ENCODE measurements at places on chromosomes 6 and 20.

DNA sequence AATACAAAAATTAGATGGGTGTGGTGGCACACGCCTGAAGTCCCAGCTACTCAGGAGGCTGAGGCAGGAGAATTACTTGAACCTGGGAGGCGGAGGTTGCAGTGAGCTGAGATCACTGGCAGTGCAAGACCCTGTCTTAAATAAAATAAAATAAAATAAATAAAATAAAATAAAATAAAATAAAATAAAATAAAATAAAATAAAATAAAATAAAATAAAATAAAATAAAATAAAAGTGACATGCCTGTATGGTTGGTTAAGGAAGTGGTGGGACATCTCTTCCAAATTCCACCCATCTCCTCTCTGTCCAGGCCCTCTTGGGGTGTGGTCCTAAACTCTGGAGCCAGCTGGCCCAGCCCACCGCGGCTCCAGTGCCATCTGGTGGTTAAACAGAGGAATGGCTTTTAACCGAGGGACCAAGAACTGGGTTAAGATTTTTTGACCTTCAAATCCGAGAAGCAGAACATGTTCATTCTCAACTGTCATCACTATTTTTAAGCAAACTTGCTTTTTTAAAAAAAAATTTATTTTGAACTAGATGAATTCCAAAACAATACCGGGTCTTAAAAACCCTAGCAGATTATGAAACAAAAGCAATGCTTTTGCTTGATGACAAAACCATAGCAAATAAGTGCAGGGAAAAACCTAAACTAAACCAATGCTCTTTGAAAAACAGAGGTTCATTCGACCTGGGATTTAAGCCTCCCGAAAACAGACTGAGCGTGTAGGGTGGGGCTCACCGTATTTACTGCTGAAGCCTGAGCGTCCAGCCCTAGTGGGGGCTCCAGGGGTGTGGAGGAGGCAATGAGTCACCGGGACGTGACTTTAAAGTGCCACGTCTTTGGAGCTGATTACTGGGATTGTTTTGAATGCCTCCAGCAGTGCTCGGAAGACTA, 68.8 kb downstream of the CDC5L start:
- peak; percentile 39 for DNase-seq

DNA sequence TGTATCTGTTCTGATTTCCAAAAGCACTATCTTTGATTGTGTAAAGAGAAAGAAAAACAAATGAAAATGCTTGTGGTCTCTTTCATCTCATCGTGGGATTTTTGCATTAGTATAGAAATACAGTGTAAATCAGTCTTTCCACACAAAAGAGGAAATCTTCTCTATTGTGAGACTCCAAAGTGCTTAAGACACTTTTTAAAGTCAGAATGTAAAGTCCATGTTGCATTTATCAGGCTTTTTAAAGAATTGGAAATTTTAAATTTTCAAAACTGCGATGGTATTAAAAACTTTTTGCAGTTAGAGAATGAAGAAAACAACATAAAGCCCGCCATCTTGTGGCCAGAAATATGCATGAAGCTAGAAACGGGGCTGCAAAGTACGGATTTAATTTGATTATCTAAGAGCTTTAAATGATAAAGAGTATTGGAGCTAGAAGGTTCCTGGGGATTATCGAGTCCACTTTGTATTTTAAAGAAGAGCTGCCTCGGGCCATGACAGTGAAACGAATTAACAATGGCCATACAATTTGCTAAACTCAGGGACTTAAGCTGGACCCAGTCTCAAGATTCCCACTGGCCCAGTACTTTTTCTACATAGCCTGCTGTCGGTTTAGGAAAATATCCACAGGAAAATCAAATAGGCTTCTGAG, 339.6 kb downstream of the ARHGAP18 start:
- DNase-seq, result peak; percentile 37

DNA sequence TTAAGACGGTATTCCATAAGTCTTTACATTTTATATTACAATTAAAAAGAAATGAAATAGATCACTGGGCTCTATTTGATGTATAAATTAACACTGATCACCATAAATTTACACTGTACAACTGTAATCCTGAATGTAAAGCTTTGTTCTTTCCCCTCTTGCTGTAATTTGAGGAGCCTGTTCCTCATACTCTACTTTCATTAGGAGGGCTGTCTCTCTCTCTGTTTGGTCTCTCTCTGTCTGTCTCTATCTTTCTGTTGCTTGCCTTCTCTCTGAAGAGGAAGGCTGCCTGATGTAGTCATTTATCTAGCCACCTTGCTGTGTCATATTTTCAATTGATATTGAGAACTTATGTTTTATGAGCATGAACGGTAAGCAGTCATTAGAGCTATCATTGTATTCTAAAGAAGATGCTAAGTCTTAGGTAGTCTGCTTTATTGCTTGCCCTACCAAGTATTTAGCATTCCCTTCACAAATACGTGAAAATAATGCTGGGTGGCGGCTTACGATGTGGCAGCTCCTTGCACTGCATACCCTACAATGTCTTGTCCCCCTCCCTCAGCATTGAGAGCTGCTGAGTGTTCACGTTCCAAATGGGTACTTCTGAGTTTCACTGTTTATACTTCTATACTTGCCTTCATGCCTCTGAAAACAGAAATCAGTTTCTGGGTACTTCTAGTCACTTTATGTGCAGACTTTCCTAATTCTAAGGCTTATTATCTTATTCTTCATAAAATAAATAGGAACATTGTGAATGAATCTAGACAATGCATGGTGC, 205.5 kb downstream of the NKAIN2 start:
- DNase-seq, result no peak

GRCh38 chr20:2845607-2846006, 5.1 kb downstream of the VPS16 start:
- DNase-seq, result no peak

DNA sequence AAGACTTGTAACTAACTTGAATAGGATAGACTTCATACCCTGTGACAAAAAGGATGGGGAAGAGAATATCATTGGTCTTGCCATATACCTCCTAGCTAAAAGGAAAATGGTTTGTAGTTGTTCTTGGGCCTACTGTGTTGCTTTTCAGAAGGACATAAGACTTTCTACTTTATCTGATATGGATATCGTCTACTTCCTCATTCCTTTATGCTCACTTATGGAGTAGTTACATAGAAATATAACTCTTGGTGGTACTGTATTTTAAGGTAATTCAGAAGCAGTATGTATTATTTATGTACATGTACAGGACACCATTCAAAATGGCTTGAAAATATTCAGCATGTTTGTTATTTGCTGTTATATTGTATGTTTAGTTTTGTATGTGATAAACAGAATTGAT, 8.0 kb downstream of the FAM217B start:
- DNase-seq, result no peak

- DNase-seq, result no peak
Observed at GRCh38 chr20:36234771-36235320, 1.4 kb upstream of the AAR2 start.

DNA sequence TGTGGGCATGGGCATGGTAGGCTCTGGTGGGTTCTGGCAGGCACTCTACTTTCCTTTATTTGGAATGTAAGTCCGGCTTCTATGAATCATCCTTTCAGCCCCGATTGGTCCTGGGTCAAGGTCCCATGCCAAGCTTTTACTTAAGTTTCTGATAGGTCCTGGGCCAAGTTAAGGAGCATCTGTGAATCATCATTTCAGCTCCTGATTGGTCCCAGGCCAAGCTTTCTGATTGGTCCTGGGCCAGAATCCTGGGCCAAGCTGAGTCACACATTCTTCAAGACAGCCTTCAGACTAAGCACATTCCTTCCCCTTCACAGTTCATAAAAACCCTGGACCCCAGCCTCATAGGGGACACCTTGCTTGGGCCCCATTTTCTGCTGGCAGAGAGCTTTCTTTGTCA, 231.0 kb upstream of the EYS start:
- DNase-seq, result no peak

GRCh38 chr6:16001158-16001557, 127.7 kb upstream of the MYLIP start:
- no peak for DNase-seq

DNA sequence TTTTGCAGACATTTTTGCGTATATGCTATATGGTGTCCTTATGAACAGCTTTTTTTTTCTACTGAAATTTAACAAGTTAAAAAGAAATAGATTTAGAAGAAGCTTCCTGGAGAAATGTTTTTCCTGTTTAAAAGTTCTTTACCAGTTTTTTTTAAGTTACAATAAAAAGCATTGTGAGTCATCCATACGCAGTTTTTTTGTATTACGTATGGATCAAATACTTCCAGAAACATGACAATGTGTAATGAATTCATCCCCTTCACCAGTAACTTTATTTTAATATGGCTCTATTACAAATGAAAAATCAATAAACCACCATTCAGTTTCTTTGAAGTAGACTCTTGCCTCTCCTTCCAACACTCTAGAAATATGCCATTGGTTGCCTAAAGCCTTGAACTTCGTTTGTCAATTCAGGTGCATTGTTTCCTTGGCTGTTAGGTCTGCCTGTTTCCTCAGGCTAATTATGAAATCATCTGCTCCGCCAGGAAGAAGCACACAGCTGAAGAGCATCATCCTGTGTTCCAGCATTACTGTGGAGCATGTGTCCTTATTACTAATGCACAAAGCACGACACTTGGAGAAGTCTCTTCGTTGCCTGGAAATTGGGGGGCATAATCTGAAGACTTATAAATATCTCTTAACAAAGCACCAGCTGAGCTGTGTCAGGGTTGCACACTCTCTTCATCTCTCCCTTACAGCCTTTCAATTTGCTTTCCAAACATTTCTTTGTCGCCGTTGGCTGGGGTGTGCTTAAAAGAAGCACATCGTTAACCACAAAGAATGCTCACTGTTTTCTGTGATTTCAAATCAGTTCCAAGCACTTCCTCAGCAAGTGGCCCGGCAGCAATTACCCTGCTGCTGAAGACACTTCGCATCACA, 9.6 kb downstream of the MOXD1 start:
- no peak for DNase-seq

- peak; percentile 86 for DNase-seq
Observed at GRCh38 chr20:45419188-45420091, 3.5 kb downstream of the PIGT start.

GRCh38 chr20:63016514-63017075, 9.8 kb upstream of the BHLHE23 start:
- DNase-seq, result no peak

GRCh38 chr6:5936631-5937030, 70.1 kb downstream of the NRN1 start:
- no peak for DNase-seq

All from NCI-H748 treated with DMSO at 0.1 percent for 48 hours (cell line).